ENCODE measurements at places on chromosomes 13 and 19.

DNA sequence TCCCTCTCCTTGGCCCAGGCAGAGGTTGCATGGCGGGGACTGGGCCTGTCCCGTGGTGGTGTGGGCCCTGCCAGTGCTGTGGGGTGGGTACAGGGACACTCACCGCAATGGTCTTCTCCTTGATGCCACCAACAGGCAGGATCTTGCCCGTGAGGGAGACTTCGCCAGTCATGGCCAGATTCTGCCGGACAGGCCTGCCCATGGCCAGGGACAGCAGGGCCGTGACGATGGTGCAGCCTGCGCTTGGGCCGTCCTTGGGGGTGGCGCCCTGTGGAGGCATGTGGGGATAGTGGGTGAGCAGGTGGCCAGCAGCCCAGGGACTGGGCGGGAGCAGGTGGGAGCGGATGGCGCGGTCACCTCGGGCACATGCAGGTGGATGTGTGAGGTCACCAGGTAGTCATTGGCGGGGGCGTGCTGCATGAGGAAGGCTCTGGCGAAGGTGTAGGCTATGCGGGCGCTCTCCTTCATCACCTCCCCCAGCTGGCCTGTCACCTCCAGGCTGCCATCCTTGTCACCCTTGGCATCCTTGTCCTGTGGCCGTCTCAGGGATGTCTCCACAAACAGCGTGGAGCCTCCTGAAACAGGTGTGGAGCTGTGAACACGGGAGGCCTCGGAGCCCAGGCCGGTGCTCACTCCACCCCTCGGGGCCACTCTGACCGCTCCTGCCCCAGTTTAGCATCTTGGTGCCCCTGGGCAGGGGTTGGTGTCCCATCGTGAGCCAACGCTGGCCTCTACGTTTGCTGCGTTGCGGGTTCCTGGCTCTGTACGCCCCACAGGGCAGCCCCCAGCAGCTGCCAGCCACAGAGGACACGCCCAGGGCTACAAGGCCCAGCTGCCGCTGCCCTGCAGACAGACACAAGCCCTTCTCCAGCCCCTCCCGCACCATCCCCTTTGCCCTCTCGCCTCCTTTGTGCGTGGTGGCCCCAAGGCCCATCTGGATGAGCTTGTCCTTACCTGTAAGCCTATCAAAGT is 3.4 kb downstream of the RPL36 start:
- no peak for DNase-seq

DNA sequence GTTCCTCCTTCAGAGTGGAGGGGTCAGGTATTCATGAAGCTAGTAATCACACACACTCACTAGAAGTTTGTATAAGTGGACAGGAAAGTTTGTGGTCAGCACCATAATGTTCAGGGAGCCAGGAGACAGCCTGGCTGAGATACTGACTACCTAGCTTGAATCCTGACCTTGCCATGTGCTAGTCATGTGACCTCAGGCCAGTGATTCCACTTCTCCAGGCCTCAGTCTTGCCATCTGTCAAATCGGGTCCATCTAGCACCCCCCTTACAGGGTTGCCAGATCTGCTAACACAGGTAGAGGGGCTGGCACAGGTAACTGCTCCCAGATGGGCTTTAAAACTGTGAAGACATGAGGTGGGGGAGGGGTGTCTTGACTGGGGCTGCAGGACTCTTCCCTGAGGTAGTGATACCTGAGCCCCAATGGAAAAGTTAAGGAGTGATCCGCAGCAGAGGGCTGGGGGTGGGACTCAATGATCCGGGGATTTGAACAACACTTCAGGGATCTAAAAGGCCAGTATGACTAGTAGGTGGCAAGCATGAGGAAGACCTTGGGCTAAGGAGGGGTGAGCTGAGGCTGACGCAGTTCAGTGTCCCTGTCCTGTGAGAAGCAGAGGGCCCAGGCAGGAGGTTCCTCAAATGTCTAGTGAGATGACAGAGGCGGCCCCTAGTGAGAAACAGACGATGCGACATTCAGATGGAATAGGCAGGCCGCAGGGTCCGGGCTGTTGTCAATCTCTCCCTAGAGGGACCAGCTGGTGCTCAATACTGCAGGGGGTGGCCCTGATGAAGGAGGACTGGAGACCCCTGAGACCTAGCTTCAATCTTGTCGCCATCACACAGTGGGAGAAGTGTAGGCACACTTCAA is 8.5 kb downstream of the ACTMAP start:
- no peak for DNase-seq

- no peak for DNase-seq
These were observed 98.8 kb upstream of the SLC15A1 start for GRCh38 chr13:98851276-98851675.

GRCh38 chr19:43433689-43434088 is 19.0 kb downstream of the TEX101 start:
- DNase-seq = no peak

GRCh38 chr13:94251831-94252608 is 227.5 kb downstream of the DCT start:
- peak; percentile 74 for DNase-seq

Measured in fibroblast of skin of right quadriceps (primary cell).